Nephron progenitor cell (in vitro differentiated cells): ENCODE measurements at places on chromosomes 13 and 19.

- peaks cover 25% of the 10 kb centered on the region for H3K4me1 ChIP-seq
- peak; percentile 54 for DNase-seq
- peak overlapping the region; percentile 80 for H3K4me3 ChIP-seq
These were observed 673 bp downstream of the SPATA13 start for GRCh38 chr13:24161010-24161775.

DNA sequence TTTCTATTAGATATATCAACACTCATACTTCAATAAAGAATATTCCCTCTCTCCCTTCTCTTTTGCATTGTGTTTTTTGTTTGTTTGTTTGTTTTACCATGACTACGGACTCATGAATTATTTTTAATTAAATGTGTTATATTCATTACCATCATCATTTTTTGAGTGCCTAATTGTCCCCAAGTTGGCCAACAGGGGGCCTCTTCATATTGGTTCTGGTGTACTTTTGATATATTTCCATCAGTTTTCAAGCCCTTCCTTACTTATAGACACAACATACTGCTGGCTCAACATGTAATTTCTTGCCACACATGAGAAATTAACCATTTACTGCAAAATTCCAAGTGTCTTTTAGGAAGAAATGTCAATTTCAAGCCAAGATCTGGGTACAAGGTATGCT, 54.5 kb upstream of the GPC6 start:
- no peaks in the 10 kb centered on the region for H3K36me3 ChIP-seq
- H3K4me3 ChIP-seq: no peak overlapping the region
- H3K4me1 ChIP-seq: peaks cover 5% of the 10 kb centered on the region
- no peak for DNase-seq
- no peaks in the 10 kb centered on the region for H3K27me3 ChIP-seq

DNA sequence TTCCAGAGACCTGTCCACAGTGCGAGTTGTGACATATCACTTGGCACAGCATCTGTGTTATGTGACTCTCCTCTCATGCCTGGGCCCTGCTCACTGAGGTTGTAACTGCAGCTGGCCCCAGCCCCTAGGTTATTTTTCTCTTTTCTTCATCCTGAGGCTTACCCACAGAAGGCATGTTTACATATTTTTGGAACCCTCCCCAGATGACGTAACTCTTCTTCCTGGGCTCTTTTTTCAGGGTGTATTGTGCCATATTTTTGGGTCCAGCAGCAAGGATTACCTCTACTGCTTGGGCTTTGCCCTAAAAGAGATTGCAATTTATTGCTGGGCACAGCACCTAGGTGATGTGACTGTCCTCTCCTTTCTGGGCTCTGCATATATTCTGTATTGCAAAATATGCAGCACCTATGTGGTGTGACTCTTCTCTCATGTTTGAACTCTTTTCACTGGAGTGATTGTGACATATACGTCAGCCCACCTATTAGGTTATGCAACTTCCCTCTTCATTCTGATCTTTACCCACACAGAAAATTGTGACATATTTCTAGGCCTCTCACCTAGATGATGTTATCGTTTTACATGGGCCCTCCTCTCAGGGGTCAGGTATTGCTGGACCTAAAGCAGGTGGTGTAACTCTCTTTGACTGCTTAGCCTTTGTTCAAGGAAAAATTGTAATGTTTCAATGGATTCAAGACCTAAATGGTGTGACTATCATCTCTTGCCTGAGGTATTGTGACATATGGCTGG, 64.5 kb upstream of the ZNF724 start:
- H3K27me3 ChIP-seq: no peaks in the 10 kb centered on the region
- no peak overlapping the region for H3K27ac ChIP-seq
- H3K4me3 ChIP-seq: no peak overlapping the region

- H3K4me3 ChIP-seq: no peak overlapping the region
- no peaks in the 10 kb centered on the region for H3K36me3 ChIP-seq
- DNase-seq: no peak
- no peaks in the 10 kb centered on the region for H3K4me1 ChIP-seq
These were observed 540.6 kb upstream of the HTR2A start for GRCh38 chr13:47437406-47437805.

- peaks cover 29% of the 10 kb centered on the region for H3K4me1 ChIP-seq
- H3K4me3 ChIP-seq: no peak overlapping the region
- H3K36me3 ChIP-seq: no peaks in the 10 kb centered on the region
- H3K27ac ChIP-seq: no peak overlapping the region
- H3K27me3 ChIP-seq: peaks cover 8% of the 10 kb centered on the region
- DNase-seq: no peak
These were observed 97.3 kb downstream of the STARD13 start for GRCh38 chr13:33188093-33188882.

DNA sequence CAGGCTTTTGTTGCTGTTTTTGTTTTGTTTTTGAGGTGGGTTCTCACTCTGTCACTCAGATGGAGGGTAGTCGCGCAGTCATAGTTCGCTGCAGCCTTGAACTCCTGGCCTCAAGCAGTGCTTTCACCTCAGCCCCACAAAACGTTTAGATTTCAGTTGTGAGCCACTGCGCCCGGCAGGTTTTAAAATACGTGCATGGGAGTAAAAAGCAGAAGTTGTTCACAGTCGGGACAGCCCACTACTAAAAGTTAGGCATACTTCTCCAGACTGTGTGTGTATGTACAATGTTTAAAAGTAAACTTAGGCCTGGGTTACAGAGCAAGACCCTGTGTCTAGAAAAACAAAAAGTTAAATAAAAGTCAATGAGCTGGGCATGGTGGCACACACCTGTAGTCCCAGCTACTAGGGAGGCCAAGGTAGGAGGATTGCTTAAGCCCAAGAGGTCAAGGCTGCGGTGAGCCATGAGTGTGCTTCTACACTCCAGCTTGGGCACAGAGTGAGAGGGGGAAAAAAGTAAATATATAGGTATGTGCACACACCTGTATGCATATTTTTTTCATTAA, 6.1 kb downstream of the SAFB start:
- H3K27ac ChIP-seq: peak overlapping the region; percentile 32
- H3K27me3 ChIP-seq: peaks cover 3% of the 10 kb centered on the region
- H3K4me3 ChIP-seq: no peak overlapping the region
- H3K4me1 ChIP-seq: peaks cover 61% of the 10 kb centered on the region

GRCh38 chr19:48537541-48537940, 14.4 kb upstream of the SULT2B1 start:
- peaks cover 5% of the 10 kb centered on the region for H3K4me1 ChIP-seq
- H3K27me3 ChIP-seq: peaks cover 16% of the 10 kb centered on the region
- no peaks in the 10 kb centered on the region for H3K36me3 ChIP-seq
- no peak overlapping the region for H3K4me3 ChIP-seq

DNA sequence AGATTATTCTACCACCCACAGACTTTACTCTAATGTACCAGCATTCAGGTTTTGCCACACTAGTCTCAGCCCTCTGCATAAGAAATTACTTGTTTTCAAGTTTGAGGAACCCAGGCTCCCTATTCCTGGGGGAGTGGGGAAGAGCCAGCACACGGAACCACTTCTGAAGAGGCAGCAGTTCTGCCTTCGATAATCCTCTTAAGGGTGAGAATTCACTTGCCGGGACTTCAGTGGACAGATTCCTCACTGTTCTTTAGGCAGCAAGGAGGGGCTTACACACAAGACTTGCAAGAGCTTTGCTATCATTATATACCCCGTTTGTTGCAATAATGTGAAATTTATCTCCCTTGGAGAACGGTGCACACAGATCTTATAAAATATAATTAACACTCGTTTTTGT, 133.1 kb downstream of the ABCC4 start:
- H3K27ac ChIP-seq: no peak overlapping the region
- H3K36me3 ChIP-seq: peaks cover 71% of the 10 kb centered on the region
- H3K4me3 ChIP-seq: no peak overlapping the region
- peaks cover 8% of the 10 kb centered on the region for H3K27me3 ChIP-seq

GRCh38 chr13:99953138-99953755, 18.3 kb downstream of the ZIC5 start:
- H3K4me3 ChIP-seq: no peak overlapping the region
- no peaks in the 10 kb centered on the region for H3K36me3 ChIP-seq
- H3K27ac ChIP-seq: peak overlapping the region; percentile 60
- peaks cover 64% of the 10 kb centered on the region for H3K4me1 ChIP-seq
- no peak for DNase-seq

DNA sequence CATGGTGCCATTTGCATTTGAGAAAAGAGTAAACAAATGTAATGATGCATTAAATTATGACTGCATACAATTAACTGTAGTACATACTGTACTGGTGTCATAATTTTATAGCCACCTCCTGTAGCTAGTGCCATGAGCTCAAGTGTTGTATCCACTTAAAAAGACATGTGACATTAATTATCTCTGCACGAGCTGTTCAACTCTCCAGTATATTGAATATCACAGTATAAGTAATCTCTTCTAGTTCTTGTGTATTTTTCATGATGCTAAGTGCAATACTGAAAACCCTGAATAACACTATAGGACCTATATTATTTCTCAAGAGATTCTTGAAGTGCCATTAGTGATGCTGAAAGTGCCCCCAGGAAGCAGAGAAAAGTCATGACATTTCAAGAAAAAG, 387.3 kb downstream of the PCDH17 start:
- no peak overlapping the region for H3K4me3 ChIP-seq
- no peak overlapping the region for H3K27ac ChIP-seq
- DNase-seq: no peak
- no peaks in the 10 kb centered on the region for H3K4me1 ChIP-seq
- no peaks in the 10 kb centered on the region for H3K27me3 ChIP-seq
- no peaks in the 10 kb centered on the region for H3K36me3 ChIP-seq

GRCh38 chr19:46745521-46746280, at the start of gene FKRP:
TSS of gene FKRP (plus strand) at chr19:46746057. CDS start at chr19:46755451, 9,394 bp downstream.
- H3K36me3 ChIP-seq: peaks cover 27% of the 10 kb centered on the region
- DNase-seq: peak; percentile 62
- H3K4me3 ChIP-seq: peak within 1 kb of the TSS; percentile 98
- peaks cover 42% of the 10 kb centered on the region for H3K4me1 ChIP-seq
- peaks cover 2% of the 10 kb centered on the region for H3K27me3 ChIP-seq

- no peak overlapping the region for H3K4me3 ChIP-seq
- DNase-seq: no peak
- no peak overlapping the region for H3K27ac ChIP-seq
These were observed 30.3 kb upstream of the EHD2 start for GRCh38 chr19:47682939-47683338.

DNA sequence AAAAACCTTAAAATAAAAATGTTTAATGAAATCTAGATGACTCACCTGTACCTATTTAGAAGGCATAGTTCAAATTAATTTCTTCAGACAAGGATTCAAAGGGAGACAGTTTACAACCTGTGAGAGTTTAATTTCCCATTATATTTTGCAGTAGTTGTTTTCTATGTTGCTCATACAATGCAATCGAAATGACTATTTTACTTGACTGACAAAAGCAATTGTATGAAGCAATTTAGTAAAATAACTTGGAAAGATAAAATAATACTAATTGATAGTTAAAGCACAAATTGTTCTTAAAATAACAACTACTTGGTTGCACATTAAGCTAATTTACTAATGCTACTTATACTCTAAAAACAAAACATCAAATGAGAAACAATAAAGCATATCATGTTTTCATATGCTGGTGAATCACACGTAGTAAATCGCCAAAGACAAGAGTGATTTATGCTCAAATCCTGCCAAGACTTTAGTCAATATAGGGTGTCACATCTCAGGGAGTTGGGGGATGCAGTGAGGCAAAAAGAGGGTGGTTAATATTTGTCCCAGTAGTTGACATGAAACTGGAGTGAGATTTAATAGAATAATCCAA, 6.4 kb downstream of the DACH1 start:
- no peak for DNase-seq
- H3K27ac ChIP-seq: peak overlapping the region; percentile 70
- H3K27me3 ChIP-seq: no peaks in the 10 kb centered on the region
- H3K4me3 ChIP-seq: peak overlapping the region; percentile 96

- no peak overlapping the region for H3K27ac ChIP-seq
- no peaks in the 10 kb centered on the region for H3K4me1 ChIP-seq
- no peak overlapping the region for H3K4me3 ChIP-seq
- no peaks in the 10 kb centered on the region for H3K27me3 ChIP-seq
These were observed 113.7 kb upstream of the SLITRK1 start for GRCh38 chr13:83995930-83996329.

DNA sequence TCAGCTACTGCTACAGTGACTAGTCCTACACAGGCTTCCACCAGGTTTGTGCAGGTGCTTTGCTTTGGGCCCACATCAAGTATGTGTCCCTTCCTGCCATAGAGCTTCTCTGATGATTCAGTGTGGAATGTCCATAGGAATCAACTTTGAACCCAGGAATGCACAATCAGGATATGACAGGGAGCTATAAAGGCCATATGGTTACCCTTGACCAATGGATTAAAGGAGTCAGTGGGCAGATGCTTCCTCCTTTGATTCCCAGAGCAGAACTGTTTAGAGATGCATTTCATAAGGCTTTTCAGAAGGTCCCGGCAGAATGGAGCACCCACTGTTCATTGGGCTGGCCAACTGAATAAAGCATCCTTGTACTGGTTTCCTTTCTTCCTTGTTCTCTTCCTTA, 145.2 kb upstream of the WASF3 start:
- no peaks in the 10 kb centered on the region for H3K27me3 ChIP-seq
- H3K4me1 ChIP-seq: no peaks in the 10 kb centered on the region
- H3K36me3 ChIP-seq: peaks cover 18% of the 10 kb centered on the region
- H3K4me3 ChIP-seq: no peak overlapping the region
- H3K27ac ChIP-seq: no peak overlapping the region
- DNase-seq: no peak

DNA sequence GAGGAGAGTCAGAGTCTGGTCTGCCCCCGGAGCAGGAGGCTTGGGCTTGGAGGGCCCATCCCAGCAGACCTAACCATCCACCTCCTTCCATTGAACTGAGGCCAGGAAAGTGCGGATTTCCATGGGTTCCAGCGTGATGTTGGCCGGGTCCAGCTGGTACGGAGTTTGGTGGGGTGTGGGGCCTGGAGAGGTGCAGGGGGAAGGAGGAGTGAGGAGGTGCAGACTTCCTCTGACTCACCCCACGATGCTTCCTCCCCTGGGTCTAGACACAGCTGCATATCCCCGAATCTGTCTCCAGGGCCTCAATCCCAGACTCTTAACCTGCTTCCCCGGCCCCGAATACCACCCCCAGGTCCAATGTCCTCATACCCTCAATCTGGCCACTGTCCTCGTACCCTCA, 20.0 kb downstream of the MAN2B1 start:
- no peak overlapping the region for H3K4me3 ChIP-seq
- H3K27me3 ChIP-seq: peaks cover 7% of the 10 kb centered on the region
- no peaks in the 10 kb centered on the region for H3K4me1 ChIP-seq

DNA sequence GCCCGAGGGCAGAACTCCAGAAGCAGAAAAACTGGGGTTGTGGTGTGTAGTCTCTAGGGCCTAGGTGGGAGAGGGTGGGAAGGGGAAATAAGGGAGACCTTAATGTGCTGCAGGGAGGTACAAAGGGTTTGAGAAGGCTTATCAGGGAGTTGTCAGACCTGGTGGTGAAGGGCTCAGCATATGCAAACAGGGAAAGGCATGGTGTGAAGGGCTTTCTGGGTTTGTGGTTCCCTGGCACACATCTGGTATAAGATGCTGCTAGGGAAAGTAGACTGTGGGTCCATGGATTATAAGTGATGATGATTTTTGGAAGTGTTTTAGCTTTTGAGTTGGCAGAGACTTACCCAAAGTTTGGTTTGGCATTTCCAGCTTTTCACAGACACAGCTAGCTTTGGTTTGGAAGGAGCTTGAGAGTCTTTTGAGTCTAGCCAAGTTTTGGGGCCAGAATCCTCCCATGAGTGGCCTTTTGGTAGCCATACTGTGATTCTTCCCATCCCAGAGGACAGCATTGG, 2.2 kb downstream of the TRIM28 start:
- H3K4me1 ChIP-seq: peaks cover 28% of the 10 kb centered on the region
- DNase-seq: no peak
- H3K36me3 ChIP-seq: peaks cover 41% of the 10 kb centered on the region
- H3K27ac ChIP-seq: peak overlapping the region; percentile 96
- H3K27me3 ChIP-seq: peaks cover 34% of the 10 kb centered on the region
